Esophagus squamous epithelium (tissue), 5 donors: ENCODE measurements at places on chromosomes 13 and 19. TPM values are rescaled to one million over a fixed set of nuclear protein-coding genes. Genes with fewer than 3 reads are reported as not detected.
A peak's percentile ranks its signal among the peaks of the same experiment; 100 is the strongest.

GRCh38 chr19:55253842-55254624, 4.8 kb downstream of the PPP6R1 start:
- no peaks in the 10 kb centered on the region for H3K27me3 ChIP-seq
- H3K27ac ChIP-seq = peak overlapping the region; percentile 76
- DNase-seq = no peak
- H3K36me3 ChIP-seq = no peaks in the 10 kb centered on the region
- H3K4me1 ChIP-seq = peaks cover 65% of the 10 kb centered on the region

DNA sequence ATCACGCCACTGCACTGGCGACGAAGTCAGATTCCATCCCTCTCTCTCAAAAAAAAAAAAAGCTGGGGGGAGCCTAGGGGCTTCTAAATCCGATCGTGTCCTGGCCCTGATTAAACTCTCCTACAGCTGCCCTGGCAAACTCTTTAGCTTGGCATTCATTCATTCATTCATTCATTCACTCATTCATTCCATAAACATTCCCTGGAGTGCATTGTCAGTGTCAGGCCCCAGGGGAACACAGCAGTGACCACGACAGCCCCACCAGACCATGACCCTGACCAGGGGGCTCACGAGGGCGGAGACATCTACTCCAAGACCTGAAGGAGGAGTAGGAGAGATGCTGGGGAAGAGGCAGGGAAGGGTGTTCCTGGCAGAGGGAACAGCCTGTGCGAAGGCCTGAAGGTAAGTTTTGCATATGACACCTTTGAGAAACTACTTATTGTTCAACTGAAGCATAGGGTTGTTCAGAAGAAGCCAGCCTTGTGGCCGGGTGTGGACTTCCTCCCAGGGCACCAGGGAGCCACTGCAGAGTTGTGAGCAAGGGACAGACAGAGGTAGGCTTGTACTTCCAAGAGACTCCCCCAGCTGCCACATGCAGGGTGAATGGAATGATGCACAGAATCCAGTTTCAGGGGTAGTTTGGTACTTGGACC, 24.5 kb downstream of the CEACAM16 start:
- no peak overlapping the region for H3K27ac ChIP-seq
- H3K4me3 ChIP-seq = no peak overlapping the region
- H3K36me3 ChIP-seq = no peaks in the 10 kb centered on the region
- no peak for DNase-seq

DNA sequence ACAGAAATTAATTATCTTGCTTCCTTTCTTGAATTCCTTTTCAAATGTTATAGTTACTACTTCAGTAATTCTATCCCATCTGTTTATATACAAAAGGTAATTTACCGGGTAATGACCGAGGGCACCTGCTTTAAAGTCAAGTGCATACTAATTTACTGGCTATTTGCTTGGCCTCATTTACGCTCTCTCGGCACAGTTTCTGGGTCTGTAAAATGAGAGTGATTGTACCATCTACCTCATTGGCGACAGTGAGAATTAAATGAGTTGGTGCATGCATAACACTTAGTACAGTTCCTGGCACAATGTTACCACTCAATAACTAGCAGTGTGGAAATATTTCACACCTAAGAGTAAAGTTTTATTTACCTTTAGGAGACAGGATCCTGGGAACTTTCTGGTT, 111.6 kb downstream of the GGACT start:
- H3K36me3 ChIP-seq = no peaks in the 10 kb centered on the region
- H3K27me3 ChIP-seq = no peaks in the 10 kb centered on the region
- no peak for DNase-seq
- no peak overlapping the region for H3K27ac ChIP-seq
- no peaks in the 10 kb centered on the region for H3K4me1 ChIP-seq
- H3K4me3 ChIP-seq = no peak overlapping the region

DNA sequence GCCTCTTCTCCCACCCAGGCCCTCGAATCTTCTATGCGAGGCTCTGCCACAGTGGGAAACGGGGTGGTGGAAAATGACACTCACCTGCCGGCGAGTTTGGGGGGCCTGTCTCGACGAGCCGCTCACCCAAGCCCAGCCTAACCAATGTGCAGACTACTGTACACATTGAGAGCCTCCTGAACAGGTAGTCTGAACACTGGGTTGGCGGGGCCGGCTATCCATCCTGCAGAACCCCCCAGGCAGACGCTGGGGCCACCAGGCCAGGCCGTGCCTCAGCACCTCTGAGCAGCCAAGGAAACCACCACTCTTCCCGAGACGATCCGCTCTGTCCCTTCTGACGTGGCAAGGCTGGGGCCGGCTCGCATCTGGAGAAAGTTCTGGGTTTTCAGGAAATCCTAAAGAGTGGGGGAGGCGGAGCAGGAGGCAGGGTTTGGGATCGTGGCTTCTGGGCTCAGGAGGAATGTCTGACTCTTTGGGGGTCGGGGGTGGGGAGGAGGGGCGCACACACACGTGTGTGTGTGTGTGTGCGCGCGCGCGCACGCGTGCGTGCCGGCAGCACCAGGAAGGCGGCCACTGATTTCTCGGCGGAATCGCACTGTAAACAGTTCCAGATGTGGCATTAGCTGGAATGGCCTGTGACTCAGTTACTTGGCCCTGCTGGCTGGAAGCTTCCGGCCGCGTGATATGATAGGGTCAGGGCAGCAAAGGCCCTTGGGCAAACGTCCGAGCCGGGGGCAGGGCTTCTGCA, 18.5 kb downstream of the TMED1 start:
- H3K27ac ChIP-seq = peak overlapping the region; percentile 55
- DNase-seq = no peak
- H3K36me3 ChIP-seq = peaks cover 4% of the 10 kb centered on the region
- no peaks in the 10 kb centered on the region for H3K4me1 ChIP-seq
- H3K27me3 ChIP-seq = no peaks in the 10 kb centered on the region

DNA sequence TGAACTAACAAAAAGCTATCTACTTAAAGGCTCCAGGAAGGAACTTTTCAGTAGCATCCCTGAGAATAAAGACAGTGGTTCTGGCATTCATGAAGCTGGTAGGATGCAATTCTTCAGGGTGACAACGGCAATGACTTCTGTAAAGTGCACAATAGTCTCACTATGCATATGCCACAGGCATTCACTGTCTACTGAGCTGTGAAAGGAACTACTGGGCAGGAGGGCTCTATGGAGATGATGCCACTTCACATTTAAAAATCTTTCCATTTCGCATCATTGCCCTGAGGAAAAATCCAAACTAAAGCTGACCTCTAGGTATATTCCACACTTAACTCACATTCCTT, 2020.6 kb upstream of the PCDH20 start:
- no peak for DNase-seq
- no peaks in the 10 kb centered on the region for H3K36me3 ChIP-seq
- no peak overlapping the region for H3K4me3 ChIP-seq
- no peaks in the 10 kb centered on the region for H3K27me3 ChIP-seq
- no peaks in the 10 kb centered on the region for H3K4me1 ChIP-seq

DNA sequence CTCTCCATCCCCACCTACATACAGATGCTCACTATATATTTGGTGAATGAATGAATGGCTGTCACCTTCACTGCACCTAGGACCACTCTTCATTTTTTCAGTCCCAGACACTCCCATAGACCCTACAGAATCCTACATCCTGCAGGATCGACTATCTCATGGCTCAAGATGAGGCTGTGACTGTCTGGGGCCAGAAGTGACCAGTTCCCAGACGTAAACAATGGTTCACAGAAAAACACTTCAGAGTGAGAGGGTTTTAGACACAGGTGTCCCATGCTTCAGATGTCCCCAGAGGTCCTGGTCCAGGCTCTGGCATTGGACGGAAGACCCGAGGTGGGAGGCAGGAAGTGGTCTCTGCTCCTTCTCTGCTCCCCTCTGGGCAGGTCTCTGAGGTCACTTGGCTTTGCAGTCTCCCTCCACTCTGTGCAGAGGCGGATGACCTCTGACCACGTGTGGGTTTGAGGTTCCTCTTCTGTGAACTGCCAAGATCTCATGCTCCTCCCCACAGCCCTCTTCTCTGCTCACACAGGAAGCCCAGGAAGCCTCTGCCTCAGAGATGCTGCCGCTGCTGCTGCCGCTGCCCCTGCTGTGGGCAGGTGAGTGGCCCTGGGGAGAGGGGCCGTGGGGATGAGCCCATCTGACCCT, 24.9 kb downstream of the SIGLEC7 start:
- H3K4me1 ChIP-seq = peaks cover 37% of the 10 kb centered on the region
- H3K27ac ChIP-seq = no peak overlapping the region
- no peaks in the 10 kb centered on the region for H3K27me3 ChIP-seq
- H3K4me3 ChIP-seq = no peak overlapping the region

DNA sequence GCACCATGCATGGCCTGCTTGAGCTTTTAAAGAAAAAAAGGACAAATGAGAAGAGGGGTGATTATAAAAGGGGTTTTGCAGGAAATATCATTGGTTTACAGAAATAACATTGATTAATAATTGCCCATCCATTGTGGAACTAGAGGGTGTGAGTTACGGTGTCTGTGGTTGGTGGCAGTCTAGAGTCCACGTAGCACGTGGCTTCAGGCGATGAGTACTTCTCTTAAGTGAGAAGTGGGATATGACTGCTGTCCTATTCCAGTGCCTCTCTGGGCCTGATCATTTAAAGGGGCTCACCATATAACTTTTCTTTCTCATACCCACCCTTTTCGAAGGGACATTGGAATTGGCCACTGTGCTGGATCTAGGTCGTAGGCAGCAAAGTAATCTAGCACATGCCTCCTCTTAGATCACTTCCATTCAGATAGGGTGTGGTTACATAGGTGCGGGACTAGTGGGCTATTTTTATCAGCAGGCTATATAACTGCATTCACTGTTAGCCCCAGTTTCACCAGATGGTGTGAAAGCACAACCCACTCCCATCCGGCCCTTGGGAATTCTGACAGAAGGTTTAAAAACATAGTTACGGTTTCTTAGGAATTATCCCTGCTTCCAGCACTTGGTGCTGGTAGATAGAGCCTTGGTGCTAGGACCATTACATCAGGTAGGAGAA, 19.9 kb downstream of the PPP5C start:
- DNase-seq = no peak
- H3K4me3 ChIP-seq = no peak overlapping the region
- peaks cover 49% of the 10 kb centered on the region for H3K4me1 ChIP-seq
- H3K27me3 ChIP-seq = no peaks in the 10 kb centered on the region

DNA sequence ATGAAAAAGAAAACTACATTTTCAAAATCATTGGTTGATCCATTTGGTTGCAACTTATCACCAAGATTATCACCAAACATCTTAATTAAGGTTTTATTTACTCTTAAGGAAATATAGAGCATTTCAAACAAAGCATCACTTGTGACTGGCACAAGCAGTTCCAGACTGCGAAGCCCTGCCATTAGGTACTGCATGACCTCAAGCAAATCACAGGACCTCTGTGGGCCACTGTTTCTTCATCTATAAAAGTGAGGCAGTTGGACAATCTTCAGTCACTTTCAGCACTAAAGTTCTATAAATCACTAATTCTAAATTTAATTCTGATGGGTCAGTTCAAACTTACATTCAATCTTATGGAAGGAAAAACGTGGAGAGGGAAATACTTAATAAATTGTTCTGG, 2.0 kb downstream of the ELF1 start:
- peaks cover 21% of the 10 kb centered on the region for H3K4me1 ChIP-seq
- no peaks in the 10 kb centered on the region for H3K36me3 ChIP-seq
- peak overlapping the region; percentile 62 for H3K4me3 ChIP-seq
- DNase-seq = no peak
- H3K27me3 ChIP-seq = no peaks in the 10 kb centered on the region
- H3K27ac ChIP-seq = peak overlapping the region; percentile 85

- H3K27ac ChIP-seq = peak overlapping the region; percentile 62
- H3K4me1 ChIP-seq = no peaks in the 10 kb centered on the region
- H3K36me3 ChIP-seq = no peaks in the 10 kb centered on the region
- no peak overlapping the region for H3K4me3 ChIP-seq
- DNase-seq = no peak
These were observed 115.7 kb upstream of the ZNF536 start for GRCh38 chr19:30256496-30256850.

- H3K27me3 ChIP-seq = no peaks in the 10 kb centered on the region
- H3K4me3 ChIP-seq = no peak overlapping the region
- DNase-seq = no peak
- H3K4me1 ChIP-seq = peaks cover 20% of the 10 kb centered on the region
- peak overlapping the region; percentile 78 for H3K27ac ChIP-seq
These were observed 18.5 kb upstream of the ZNF331 start for GRCh38 chr19:53519446-53519845.

- H3K36me3 ChIP-seq = no peaks in the 10 kb centered on the region
- no peaks in the 10 kb centered on the region for H3K27me3 ChIP-seq
- no peak for DNase-seq
- H3K4me3 ChIP-seq = no peak overlapping the region
- H3K27ac ChIP-seq = no peak overlapping the region
These were observed 153.9 kb downstream of the TEX29 start for GRCh38 chr13:111474136-111475002.

DNA sequence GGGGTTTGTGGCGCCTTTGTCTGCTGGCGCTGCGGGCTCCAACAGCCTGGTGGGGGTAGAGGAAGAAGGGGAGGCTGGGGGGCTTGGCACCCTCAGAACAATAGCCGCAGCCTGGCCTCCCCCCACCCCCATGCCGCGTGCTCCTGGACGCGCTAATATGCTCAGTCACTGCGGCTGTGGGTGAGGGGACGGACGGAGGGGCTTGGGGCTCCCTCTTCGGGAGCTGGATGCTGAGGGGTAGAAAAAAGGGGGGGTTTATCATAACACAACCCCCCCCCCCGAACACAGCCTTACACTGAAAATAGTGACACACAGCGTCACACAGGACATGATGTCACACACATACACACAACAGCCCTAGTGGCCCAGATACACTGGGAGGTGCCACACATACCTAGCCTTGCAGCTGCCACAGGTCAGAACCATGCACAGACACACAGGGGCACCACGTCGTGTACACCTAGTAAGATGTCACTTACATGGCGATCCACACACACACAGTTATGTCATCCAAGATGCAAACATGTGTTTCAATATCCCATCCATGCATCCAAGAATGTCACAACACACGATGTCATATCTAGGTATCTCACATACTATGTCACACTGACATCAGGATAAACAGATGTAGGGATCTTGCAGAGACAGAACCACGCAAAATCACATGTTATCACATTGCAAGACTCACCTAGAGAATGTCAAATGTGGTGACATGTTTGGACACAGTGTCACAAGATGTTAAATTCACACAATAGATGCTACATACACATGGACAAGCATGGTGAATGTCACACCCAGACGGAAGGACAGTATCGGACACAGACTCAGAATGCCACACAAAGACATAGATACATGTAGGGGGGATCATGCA, 806 bp downstream of the MAST1 start:
- no peak overlapping the region for H3K27ac ChIP-seq
- DNase-seq = no peak
- peak overlapping the region; percentile 17 for H3K4me3 ChIP-seq

The HSPB6 gene
- total RNA-seq = 4.7 TPM
